Activated T-cell treated with anti-CD3 and anti-CD28 coated beads, Interleukin-2, amount 50 U/mL, for 24 hours (primary cell): ENCODE measurements at places on chromosomes 2 and 18.

- no peak for DNase-seq
Observed at GRCh38 chr2:174779361-174779928, 15.2 kb upstream of the CHRNA1 start.

DNA sequence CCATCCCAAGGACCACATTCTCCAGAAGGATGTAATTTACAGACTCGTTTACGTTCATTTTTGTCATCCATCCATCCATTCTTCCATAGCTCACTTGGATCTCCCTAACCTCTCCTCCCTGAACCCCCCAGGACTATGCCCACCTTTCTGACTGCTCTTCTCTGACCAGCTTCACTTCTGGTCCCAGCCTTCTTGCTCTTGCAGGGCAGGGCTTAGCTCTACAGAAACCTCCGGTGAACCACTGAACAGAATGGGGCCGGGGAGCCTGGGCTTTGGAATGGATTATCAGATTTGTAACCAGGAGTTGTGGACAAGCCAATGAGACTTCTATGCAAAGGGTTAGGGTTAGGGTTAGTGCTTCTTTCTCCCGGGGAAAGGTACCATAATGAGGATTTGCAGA, 95.0 kb downstream of the TGFA start:
- DNase-seq = no peak

- DNase-seq = no peak
Observed at GRCh38 chr18:69109686-69110085, 291.0 kb upstream of the DOK6 start.

DNA sequence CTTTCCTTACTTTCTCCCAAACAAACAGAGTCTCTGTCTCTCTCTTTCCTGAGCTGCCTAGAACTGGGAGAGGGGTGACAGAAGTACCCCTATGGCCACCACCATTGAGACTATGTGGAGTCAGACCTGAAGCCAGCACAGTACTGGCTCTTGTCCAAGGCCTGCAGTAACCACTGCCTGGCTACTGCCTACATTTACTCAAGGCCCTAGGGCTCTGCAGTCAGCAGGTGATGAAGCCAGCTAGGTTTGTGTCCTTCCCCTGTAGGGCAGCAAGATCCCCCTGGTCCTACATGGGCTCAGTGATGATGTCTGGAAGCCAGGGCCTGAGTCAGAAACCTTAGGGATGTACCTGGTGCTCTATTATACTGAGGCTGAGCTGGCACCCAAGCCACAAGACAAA, 12.2 kb downstream of the MYO3B start:
- no peak for DNase-seq

DNA sequence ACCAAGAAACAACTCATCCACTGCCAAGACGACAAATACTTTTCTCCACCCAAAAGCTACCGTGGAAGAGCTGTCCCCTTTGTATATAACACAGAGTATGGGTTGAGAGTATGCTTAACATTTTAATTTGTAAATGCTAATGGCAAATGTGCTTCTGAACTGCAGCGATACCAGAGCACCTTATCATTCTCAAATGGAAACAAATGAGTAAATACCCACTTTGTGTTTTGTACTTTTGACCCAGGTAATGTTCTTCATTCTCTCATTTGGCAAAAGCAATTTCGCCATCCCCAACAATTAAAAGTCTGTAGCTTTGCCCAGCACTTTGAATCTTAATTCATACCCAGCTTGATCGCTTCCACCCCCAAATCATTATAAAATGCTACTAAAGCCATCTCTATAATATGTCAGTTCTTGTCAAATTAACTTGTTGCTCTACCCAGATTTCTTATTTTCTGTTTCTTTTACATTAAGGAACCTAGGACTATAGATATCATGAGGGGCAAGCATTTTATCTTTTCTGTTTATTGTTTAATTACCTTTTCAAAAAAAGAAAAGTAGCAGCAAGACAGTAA, 6.2 kb upstream of the POU3F3 start:
- DNase-seq = no peak

DNA sequence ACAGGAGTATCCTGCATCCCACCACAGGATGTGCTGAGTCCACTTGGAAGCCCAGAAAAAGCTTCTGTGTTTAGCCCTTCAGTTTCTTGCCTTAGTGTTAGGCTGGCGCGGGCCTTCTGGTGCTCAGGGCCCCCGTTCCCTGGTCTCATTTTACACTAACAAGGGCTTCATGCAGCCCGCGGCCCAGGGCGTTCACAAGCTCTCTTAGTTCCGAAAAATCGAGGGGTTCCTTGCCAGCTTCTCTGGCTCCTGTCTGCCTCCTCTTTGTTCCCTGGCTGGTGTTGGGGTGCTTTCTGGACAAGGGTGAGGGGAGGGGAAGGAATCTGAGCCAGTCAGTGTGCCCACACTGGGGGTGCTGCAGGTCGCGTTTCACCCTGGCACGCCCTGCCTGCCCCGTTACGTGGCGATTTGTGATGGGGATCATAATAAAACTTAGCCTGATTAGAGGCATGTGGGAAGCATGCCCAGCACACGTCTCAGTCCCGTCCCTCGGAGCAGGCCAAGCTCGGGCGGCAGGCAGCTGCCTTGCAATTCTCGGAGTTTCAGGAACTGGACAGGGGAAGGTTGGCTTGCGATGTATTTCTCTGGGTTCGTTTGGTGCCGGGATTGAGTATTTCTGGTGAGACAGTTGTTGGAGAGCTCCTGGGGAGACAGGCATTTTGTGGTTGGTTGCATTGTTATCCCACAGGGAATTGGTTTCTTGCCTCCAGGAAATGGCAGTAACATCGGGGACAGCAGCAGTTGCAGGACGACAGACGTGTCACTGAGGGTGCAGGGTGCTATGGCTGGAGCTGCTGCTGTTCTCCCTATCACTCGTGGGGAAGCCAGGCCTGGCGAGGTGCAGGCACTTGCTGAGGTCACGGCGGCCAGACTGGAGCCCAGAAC, 22.9 kb downstream of the SH3BP4 start:
- DNase-seq = no peak

DNA sequence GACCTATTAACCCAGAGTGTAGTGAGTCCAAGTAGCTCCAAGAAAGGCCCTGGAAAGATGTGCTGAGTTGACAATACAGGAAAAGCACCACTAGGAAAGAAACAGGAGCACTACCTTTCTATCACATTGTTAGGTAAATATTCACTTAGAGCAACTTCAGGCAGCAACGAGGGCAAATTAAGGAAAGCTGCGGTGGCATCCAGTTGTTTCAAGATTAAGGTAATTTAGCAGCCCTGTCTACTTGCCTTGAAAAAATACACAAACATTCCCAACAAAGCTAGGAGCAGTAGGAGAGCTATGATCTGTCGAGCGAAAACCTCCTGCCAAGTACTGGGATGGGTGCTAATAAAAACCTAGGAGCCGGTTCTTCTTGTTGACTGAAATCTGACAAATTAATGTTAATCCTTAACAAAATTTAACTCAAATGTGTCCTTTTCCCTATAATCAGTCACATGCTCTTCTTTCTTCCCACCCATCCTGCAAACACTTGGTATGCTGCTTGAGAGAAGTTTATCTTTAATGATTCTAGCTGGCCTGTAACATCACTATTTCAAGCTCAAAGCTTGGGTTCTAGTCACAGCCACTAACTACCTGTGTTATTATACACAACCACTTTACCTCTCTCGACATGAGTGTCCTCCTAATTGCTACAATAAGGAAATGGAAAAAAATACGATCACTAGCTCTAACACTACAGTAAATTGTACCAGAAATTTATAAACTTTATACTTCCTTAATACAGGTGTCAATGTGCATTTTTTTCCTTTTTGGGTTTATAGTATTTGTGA, 2.0 kb downstream of the ACAA2 start:
- no peak for DNase-seq

- DNase-seq = no peak
Observed at GRCh38 chr2:165056564-165056963, 101.2 kb upstream of the SLC38A11 start.

DNA sequence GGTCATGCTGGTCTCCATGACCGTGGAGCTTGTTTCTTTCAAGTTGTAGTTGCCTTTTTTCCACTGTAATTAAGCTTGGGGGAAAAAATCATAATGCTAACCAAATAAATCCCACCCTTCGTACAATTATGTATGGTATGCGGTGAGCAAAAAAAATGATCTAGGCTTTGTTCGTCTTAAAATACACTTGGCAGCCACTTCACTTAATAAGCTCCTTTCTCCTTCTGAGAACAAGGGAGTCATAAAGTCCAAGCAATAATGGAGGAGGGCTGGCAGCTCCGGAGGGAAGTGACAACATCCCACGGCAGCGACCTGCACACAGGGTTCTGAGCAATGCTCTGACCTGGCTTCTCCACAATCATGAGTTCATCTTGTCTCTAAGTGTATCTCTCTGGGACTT, 91.2 kb upstream of the KLHL29 start:
- DNase-seq = no peak

GRCh38 chr18:57772387-57772799, 30.7 kb downstream of the ATP8B1 start:
- DNase-seq = no peak

- DNase-seq = no peak
Observed at GRCh38 chr2:75098856-75099255, 100.5 kb downstream of the TACR1 start.

GRCh38 chr2:27738349-27739057, 33.0 kb upstream of the MRPL33 start:
- peak; percentile 8 for DNase-seq

- no peak for DNase-seq
Observed at GRCh38 chr2:11569636-11570035, 35.8 kb downstream of the GREB1 start.

DNA sequence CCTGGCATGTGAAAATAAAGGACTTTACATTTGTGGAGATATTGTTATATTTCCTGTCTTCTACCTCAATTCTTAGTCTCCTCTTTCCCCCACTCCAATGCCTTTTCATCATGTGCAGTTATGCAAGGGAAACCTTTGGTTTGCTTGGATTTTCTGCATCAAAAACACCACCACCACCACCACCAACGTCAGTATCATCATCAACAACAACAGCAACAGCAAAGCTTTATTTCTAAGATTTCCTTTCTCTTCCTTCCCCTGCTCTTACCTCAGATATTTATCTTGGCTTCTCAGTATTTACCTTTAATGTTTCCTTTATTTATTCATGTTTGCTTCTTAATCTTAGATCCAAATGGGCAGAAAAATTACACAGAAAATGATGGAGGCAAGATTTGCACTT, 26.1 kb downstream of the CXCR4 start:
- no peak for DNase-seq

- DNase-seq = no peak
Observed at GRCh38 chr18:75592527-75592926, 165.0 kb upstream of the SMIM21 start.

GRCh38 chr2:105778080-105778607, 33.4 kb downstream of the NCK2 start:
- peak; percentile 31 for DNase-seq

- DNase-seq = no peak
Observed at GRCh38 chr2:231050018-231050901, 6.4 kb upstream of the PSMD1 start.

DNA sequence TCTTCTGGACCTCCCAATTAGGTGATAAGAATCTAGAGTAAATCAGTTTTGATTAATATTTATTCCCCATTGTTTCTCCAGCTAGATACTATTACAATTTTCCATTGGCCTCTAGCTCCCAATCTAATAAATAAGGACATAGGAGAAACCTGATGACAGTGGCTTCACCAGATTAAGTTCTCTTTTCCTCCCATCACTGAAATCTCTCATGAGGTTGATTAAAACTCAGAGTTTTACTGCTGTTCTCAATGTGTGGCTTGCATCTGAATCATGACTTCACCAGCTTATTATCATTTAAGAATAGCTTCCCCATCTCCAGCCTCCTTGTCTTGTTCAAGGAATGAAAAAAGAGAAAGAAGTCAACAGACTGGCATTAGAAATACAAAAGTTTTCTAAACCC, 3.9 kb upstream of the CCDC102B start:
- DNase-seq = no peak
